Neural progenitor cell (in vitro differentiated cells): ENCODE measurements at places on chromosomes 12 and 14.

DNA sequence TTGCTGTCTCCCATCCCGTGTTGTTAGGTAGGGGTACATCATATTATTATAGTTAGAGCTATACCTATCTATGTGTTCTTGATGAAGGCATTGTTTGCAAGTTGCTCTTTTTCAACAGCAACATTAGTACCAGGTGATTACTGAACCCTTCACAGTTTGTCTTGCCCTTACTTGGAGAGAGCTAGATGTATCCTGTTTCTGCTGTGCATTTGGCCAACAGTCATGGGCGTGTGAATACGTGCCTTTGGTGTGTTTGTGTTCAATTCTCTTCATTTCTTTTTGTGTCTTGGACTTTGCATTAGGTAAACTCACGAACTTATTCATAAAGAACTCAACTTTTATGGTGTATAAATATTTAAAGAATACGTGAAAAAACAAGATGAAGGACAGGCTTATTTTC, 14.3 kb downstream of the ARF6 start:
- DNase-seq = no peak

DNA sequence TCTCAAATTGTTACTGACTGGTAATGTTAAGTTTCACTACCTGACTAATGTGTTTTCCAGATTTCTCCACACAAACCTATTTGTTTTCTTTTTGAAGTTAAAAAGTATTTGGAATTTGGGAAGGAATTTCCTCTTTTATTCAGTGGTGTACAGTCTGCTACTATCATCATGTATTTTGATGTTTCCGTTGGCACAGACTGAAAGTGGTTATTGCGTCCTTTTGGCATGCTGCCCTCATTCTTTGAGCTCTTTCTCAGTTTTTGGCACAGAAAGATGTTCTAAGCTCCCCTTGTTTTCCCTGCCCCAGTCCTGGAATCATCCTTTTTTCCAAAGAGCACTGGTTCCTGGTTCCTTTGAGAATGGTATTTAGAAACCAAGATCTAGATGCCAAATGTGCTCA, 31.4 kb upstream of the RTRAF start:
- no peak for DNase-seq

DNA sequence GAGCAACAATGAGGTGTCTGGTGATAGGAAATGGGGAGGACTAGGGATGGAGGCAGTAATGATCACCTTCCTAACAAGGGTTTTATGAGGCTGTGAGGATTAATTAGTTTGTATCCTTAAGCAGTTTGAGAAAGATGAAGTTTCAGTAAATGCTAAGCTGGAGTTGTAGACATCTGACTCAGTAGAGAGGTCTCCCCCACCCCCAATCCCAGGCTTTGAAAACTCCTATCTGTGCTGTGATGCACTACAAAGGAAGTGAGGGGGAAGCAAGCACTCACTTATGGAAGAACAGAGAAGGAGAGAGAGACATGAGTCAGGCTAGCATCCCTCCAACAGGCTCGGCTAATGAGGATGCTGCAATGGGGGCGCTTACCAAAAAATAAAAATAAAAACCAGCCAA, 5.5 kb upstream of the BCL11B start:
- no peak for DNase-seq

GRCh38 chr14:74956027-74956279, 556 bp upstream of the PGF start:
- no peak for DNase-seq

DNA sequence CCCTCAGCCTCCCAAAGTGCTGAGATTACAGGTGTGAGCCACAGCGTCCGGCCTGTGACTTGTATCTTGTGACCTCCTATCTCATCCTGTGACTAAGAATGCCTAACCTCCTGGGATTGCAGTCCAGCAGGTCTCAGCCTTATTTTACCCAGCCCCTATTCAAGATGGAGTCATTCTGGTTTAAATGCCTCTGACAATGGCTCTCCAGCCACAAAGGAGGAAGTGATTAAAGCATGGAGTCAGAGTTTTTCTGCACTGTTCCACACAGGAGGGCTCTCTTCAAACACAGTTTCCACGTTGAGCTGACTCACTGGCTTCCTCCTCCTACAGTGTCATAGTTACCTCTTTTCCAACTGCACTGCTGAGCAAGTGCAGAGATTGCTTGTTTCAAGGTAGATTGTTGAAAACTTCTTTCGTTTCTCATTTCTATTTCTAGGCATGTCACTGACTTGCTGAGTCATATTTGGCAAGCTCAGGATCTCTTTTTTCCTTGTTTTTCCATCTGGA, 383.8 kb downstream of the PCNX1 start:
- no peak for DNase-seq

- peak; percentile 3 for DNase-seq
These were observed 244.2 kb downstream of the GPHN start for GRCh38 chr14:66752109-66752508.

DNA sequence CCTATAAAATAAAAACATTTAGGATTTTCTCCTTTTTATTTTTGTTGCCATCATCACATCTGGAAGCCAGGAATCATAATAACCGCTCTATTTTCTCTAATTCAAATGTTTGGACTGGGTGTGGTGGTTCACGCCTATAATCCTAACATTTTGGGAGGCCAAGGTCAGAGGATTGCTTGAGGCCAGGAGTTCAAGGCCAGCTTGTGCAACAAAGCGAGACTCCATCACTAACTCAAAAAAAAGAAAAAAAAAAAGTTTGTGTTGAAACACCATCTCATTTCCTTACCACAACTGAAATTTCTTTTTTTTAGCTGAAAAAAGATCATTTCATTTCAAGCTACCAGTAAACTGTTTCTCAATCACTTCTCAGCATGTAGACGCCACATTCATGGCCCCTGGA, 8.8 kb upstream of the BAZ1A start:
- no peak for DNase-seq

DNA sequence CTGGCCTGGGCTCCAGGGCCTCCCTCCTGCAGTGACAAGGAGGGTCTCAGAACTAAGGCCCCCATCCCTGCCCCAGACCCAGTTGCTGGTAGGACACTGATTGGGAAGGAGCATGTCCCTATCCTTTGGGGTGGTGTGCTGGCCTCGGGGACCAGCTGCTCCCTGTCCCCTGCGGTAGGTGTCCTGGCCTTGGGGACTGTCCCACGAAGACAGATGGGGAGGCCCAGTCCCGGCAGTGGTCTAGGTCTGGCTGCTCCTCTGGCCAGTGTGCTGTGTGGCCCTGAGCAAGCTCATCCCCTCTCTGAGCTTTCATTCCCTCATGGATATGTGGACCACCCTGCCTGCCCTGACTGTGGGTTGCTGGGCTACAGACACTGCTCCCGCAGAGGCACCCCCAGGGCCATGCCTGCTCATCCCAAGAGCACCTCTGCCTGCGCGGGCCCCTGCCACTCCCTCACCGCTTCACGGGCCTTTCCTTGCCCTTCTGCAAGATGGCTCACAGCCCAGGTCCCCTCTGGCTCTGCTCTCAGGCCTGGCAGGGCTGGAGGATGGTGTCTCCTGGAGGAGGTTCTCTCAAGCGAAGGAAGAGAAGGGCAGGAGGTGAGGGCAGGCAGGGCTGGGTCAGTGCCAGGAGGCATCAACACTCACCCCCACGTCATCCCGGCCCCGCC, 12.5 kb downstream of the AHNAK2 start:
- no peak for DNase-seq

GRCh38 chr12:108635201-108635996, 1.7 kb upstream of the SELPLG start:
- peak; percentile 33 for DNase-seq

- DNase-seq = peak; percentile 45
These were observed 14.8 kb upstream of the CALM1 start for GRCh38 chr14:90381999-90382451.

GRCh38 chr14:89221109-89221810, 195.8 kb downstream of the FOXN3 start:
- DNase-seq = no peak

DNA sequence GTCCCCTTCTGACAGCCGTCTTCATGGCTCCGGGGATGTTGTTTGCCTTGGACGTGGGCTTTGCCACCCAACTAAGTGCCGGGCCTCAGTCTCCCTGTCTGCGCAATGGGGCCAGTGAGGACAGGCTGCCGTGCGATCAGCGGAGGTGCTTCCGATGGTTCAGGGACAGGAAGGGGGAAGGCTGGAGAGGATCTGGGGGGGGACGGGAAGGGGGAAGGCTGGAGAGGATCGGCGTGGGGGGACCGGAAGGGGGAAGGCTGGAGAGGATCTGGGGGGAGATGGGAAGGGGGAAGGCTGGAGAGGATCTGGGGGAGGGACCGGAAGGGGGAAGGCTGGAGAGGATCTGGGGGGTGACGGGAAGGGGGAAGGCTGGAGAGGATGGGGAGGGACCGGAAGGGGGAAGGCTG, 3.4 kb downstream of the MMP17 start:
- no peak for DNase-seq

DNA sequence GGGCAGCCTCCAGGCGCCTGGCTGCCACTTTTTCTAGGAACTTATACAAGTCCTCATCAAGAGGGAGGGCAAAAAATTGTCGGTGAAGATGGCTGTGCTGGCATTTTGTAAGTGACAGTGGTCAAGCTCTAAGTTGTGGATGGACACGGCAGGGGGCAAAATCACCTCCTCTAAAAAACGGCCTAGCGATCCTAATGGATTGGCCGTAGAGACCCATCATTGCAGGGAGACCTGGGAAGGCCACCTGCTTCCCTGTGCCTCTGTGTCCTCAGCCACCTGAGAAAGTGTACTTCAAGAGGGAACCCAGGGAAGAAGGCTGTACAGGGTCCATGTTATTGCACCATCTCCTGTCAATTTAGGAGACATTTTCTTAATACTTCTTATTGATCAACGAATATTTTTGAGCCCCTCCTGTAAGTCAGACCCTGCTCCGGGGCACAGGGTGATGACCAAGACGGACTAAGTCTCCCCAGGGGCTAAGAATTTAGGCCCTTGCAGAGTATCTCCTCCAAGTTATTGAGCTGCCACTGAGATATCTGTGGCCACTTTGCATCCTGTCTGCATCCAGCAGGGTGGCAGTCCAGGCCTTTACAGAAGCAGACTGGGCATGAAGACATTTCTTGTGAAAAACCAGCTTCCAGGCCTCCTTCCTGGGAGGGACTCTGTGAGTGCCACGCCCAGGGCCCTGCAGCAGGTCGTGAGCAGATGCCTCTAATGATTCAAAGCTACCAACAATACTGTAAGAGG, 40.5 kb downstream of the PSMA6 start:
- no peak for DNase-seq

DNA sequence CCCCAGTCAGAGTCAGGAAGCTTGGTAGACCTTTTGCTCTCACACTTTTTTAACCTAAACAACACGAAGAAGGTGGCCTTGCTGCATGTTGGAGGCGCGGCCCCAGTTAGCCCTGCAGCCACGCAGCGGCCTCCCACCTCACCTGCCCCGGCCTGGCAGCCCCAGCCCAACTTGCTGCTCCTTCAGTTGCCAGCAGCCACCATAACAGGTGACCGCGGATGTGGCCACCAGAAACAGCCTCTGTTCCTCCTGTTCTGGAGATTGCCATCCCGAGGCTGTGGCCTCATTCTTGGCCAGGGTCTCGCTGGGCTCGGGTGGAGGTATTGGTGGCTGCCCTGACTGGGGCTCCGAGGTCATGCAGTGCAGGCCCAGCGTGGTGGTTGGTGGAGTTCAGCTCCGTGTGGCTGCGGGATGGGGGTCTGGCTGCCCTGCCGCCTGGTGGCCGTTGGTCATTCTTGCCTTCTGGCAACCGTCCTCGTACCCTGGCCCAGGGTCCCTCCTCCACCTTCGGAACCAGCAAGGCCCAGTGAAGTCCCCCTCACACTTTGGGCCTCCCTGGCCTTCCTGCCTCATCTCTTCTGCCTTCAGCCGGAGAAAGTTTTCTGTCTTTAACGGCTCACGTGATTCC, 20.7 kb upstream of the TEX22 start:
- DNase-seq = no peak

DNA sequence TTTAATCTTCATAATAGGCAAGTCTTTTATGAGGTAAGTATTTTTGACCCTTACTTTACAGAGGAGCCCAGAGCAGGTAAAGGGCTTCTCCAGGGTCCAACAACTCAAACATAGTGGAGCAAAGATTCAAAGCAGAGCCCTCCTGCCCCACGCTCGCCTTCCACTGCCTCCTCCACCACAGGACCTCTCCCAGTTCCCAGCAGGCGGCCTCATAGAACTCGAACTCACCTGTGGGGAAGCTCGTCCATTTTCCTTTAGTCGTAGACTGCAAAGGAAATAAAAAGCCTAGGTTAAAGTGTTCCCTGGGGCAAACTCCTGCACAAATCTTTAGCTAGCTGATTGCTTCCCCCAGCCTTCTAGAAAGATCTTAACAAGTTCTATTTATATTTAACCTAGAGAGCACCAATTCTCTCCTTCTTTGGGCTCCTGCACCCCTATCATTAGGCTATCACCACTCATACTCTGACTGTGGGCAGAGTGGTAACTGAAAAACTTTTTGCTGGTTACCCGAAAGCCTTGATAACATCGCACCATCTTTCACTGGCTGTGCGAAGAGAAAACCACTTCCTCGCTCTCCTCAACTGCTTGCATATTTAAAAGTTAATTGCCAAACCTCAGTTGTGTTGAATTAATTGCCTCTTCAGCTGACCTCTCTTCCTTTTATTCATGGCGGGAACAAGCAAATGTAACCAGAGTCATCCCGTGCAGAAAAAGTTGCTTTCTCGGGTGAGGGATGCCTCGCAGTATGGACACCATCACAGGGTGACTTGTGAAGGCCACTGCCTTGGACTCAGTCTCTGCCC, 299.6 kb downstream of the DPF3 start:
- no peak for DNase-seq

DNA sequence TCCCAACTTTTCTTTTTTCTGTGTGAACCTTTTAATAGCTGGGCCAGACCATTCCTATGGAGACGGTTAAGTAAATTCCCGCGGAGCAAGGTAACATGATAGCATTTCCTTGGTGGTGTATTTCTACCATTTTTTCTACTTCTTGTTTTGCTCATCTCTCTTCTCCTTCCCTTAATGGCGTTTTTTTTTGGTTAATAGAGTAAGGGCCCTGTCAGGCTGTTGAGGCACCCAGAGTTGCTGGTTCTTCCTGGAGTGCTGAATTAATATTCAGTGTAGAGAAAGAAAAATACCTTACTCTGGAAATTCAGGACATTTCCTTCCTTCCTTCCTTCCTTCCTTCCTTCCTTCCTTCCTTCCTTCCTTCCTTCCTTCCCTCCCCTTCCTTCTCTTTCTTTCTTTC, 137.6 kb downstream of the KTN1 start:
- DNase-seq = no peak

GRCh38 chr14:105774001-105774400, 247.6 kb downstream of the TMEM121 start:
- DNase-seq = no peak

GRCh38 chr14:24279301-24280186, 8.1 kb upstream of the RABGGTA start:
- no peak for DNase-seq

- no peak for DNase-seq
These were observed 12.5 kb downstream of the HSD17B6 start for GRCh38 chr12:56775638-56776037.

- no peak for DNase-seq
These were observed 994.4 kb upstream of the SEL1L start for GRCh38 chr14:82528016-82528415.
